OCI-LY7 (cell line): ENCODE measurements at places on chromosomes 2 and 18.

GRCh38 chr2:98485453-98485755 lies 40.7 kb downstream of the INPP4A start:
- DNase-seq = no peak

DNA sequence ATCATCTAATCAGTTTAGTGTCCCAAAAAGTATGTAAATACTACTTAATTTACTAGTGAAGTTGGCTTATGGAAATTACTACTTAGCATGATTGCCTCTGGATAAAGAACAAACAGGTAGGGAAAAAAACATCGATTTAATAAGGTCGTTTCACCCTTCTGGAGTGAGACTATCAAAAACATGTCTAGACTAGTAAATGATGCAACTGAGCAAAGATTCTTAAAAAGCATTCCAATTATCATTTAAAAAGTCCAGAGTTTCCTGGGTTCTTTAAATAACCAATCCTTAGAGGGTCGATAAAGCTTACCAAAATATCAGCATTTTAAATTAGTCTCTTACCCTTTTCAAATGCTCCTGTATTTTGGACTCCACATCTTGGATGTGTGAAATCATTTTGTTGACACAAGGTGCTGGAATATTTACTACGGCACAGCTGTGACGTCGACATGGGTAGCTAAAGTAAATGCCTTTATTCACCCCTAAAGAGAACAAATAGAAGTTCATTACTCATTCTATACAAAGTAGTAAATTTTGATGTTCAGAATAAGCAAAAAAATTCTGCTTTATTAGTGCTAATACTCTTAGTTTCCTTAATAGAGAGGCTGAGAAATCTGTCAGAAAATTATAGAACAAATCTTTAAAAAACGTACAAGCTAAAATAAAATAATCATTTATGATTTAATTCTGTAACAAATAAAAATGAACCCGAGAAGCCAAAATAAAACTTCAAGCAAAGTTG lies 70.6 kb downstream of the CCDC178 start:
- DNase-seq = no peak

DNA sequence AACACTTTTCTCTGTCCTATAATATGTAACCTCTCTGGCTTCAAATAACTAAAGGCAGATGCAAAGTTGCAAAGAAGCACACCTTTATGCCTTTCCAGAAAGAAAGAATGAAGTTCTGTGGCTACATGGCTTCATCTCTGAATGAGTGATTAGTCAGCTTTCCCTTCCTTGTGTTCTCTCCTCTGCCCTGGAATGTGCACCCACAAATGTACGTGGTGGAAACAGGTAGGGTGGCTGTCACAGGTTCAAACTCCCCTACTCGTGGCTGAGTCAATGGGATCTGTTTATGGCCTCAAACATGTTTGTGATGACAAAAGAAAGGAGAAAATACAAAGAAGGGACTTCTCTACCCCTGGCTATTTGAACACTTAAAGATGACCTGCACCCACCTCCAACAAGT lies 55.5 kb upstream of the ACVR2A start:
- no peak for DNase-seq

- no peak for DNase-seq
Observed at GRCh38 chr2:160889439-160890170, 270.6 kb upstream of the TANK start.

- DNase-seq = no peak
Observed at GRCh38 chr2:174590928-174591648, 6.5 kb downstream of the WIPF1 start.
